ENCODE measurements at places on chromosomes 6 and 20. TPM values are rescaled to one million over a fixed set of nuclear protein-coding genes. Genes with fewer than 3 reads are reported as not detected.

DNA sequence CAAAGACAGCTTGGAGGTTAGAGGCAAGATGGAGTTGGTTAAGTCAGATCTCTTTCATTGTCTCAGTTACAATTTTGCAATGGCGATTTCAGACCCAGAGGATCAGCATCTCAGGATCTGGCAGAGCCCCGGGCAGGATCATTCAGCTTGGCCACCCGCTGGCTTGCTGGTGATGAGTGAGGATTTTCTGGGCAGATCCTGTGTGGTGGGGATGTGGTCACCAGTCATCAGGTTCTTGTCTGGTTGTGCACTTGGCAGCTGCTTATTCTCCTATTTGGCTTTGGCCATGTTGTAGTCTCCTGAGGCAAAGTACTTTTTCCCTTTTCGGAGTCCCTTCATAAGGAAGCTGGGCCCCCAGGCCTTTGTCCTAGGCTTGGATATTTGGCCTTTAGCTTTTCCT lies 953.9 kb downstream of the KIF16B start:
- no peaks in the 10 kb centered on the region for H3K36me3 ChIP-seq
- H3K4me1 ChIP-seq: no peaks in the 10 kb centered on the region
- no peak overlapping the region for H3K4me3 ChIP-seq
- no peak overlapping the region for H3K27ac ChIP-seq

DNA sequence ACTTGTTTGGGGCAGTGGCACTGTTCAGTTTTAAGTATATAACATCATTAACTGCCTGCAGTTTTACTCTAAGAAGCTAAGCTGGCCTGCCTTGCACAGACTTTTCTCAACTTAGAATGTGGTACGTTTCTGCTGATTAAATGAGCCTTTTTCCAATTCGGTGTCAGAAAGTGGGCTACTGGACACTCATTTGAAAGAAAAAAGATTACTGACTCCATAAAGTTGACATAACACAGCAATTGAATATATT lies 2.1 kb downstream of the ZMYND8 start:
- H3K36me3 ChIP-seq: peaks cover 6% of the 10 kb centered on the region
- H3K4me3 ChIP-seq: no peak overlapping the region
- H3K4me1 ChIP-seq: peaks cover 52% of the 10 kb centered on the region

- DNase-seq: no peak
- no peaks in the 10 kb centered on the region for H3K4me1 ChIP-seq
- H3K4me3 ChIP-seq: no peak overlapping the region
- no peak overlapping the region for H3K27ac ChIP-seq
- no peaks in the 10 kb centered on the region for H3K36me3 ChIP-seq
- H3K27me3 ChIP-seq: no peaks in the 10 kb centered on the region
These were observed 34.1 kb downstream of the CEBPB start for GRCh38 chr20:50224531-50225255.

GRCh38 chr6:287489-287860 lies 4.8 kb upstream of the DUSP22 start:
- H3K27ac ChIP-seq: no peak overlapping the region
- no peak for DNase-seq
- no peak overlapping the region for H3K4me3 ChIP-seq
- H3K4me1 ChIP-seq: no peaks in the 10 kb centered on the region

DNA sequence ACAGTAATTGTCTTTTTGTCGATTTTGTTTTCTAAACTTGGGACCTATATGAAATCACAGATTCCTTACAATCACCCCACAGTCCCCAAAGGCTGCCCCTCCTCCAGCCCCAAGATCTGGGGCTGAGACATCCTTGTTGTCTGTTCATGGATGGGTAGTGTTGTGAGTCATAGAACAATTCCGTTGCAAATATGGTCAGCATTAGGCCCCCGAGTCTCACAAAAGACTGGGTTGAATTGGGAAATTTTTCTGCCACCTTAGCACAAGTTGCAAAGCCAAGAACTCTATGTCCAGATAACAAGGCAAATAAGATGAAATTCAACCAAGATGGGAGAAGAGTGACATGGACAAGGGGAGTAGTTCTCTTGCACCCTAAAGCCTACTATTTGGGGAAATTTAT lies 10.5 kb upstream of the TAB2 start:
- 0 out of 2 replicates have a peak, but pooled peaks cover 3% of the 10 kb centered on the region for H3K4me1 ChIP-seq
- no peaks in the 10 kb centered on the region for H3K36me3 ChIP-seq
- DNase-seq: no peak
- no peaks in the 10 kb centered on the region for H3K27me3 ChIP-seq
- H3K4me3 ChIP-seq: no peak overlapping the region
- H3K27ac ChIP-seq: no peak overlapping the region

ASIP gene
- total RNA-seq: not detected

- H3K27ac ChIP-seq: no peak overlapping the region
- no peaks in the 10 kb centered on the region for H3K27me3 ChIP-seq
- H3K4me3 ChIP-seq: no peak overlapping the region
- no peak for DNase-seq
These were observed 166.8 kb downstream of the BCAS1 start for GRCh38 chr20:53903652-53903987.

CYP21A2 gene
- not detected for total RNA-seq

Data from H9 (cell line).